ENCODE measurements at places on chromosomes 2 and 18. TPM values are rescaled to one million over a fixed set of nuclear protein-coding genes. Genes with fewer than 3 reads are reported as not detected.

PSMA8 gene
- total RNA-seq: not detected

C2orf72 gene
- 0.50 TPM for total RNA-seq

DNA sequence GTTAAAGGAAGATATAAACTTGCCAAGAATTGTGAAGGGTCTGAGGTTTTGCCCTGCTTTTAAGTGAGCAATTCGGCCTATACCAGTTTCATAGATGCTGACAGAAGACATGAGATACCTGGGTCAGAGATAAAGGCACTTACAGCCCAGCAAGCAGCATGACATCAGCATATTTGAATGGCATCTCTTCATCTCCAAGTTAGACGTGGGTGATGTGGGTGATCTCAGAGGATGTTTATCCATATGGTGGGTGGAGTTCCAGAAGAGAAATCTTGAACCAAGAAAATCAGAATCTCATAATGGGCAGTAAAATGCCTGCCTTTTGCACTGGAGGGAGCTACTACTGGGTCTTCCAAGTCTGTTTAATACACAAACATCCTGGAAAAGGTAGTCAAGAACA, 44.7 kb downstream of the GYPC start:
- no peak for DNase-seq

GRCh38 chr2:55225481-55226020, 6.5 kb downstream of the CLHC1 start:
- no peak for DNase-seq

DNA sequence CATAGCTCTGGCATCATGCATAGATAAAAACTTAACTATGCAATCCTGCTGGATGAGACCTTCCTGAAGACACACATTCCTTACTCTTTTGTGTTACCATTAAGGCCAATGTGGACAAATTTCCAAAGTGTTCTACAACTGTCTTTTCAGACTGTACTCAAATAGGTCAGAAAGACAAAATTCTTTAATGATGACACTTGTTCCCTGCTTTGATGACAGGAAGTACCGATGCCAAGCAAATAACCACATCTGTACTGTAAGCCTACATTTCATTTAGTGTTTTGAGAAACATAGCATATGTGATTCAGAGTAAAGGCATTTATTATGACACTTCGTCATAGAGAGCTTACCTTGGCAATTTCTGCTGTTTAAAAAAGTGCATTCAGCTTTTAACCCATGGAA, 55.0 kb downstream of the PMAIP1 start:
- peak; percentile 74 for DNase-seq

C1QL2 gene
- not detected for total RNA-seq

DNA sequence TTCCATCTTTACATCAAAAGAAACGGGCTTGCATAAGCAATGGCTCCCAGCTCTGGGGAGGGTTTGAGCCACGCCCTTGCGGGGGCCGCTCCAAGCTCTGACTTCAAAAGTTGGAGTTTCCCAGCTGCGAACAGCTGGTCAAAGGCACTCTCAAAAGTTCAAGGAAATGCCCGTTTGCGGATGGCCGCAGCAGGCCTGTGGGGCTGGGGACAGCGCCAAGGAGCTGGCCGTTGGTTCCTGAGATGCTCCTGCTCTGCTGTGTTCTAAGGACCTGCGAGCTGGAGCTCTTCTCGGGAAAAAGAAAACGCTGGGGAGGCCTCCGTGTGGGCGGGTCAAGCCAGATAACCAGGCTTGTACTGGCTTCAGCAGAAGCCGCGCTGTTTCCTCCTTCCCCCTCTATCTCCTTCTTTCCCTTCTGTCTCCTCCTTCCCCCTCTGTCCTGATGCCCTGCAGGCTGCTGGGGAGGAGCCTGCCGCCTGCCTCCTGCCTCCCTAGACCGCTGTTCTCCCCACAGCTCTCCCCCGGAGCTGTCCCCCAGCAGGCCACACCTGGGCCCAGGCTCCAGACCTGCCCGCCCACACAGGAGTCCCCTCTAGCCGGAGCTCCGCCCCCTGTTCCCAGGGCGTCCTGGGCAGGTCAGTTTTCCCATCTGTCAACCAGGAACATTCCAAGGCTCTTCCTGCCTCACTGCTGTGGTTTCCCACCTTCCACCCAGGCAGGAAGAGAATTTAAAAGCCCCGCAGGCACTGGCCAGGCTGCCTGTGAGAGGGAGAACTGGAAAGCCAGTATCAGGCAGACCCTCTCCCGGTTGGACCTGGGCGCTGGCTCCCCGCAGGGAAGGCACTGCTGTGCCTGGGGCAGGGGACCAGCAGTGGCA, 14.1 kb downstream of the KLF11 start:
- peak; percentile 83 for DNase-seq

GRCh38 chr18:48879008-48879431, 71.7 kb downstream of the SMAD7 start:
- no peak for DNase-seq

FOSL2 gene
- 89.9 TPM for total RNA-seq

NETO1 gene
- 1.4 TPM for total RNA-seq

- no peak for DNase-seq
These were observed 48.1 kb upstream of the CNOT11 start for GRCh38 chr2:101204400-101205115.
